ENCODE measurements at places on chromosomes 2 and 18.

GRCh38 chr2:88845772-88846661, 154.5 kb downstream of the RPIA start:
- DNase-seq: no peak

DNA sequence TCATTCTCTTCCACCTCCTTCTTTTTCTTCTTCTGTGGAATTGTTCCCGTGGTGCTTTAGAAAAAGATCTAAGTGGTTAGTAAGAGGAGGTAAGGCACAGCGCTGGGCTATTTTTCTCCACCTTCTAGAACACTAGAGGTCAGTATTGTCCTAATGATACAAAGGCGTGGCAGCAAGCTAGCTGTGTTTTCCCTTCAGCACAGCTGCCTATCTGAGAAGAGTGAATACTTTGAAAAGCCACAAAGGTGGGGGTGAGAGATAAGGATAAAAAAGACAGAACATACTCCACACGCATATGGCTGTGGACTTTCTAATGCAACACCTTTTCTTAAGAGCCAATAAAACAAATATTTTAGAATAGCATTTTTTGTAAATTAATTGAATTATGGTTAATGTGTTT, 2.1 kb downstream of the CNTNAP5 start:
- no peak for DNase-seq

- no peak for DNase-seq
These were observed 1540.8 kb upstream of the PIK3C3 start for GRCh38 chr18:40414155-40414754.

DNA sequence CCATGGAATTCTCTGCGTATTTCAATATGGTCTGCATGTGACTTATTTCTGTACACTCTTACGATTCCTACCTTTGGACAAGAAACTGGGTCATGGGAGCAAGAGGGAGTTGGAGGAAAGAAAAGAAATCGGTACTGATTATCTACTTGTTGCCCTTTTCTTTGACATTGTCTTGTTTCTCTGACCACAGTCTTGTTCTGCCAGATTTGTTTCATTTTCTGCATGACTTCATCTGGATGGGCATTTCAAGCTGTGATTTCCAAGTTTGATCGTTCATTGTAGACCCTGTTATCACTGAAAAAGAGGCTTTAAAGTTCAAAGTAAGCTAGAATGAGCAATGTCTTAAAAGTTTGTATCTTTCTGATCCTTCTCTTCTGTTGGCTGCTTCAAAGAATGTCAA, 2186.3 kb upstream of the CELF4 start:
- no peak for DNase-seq

DNA sequence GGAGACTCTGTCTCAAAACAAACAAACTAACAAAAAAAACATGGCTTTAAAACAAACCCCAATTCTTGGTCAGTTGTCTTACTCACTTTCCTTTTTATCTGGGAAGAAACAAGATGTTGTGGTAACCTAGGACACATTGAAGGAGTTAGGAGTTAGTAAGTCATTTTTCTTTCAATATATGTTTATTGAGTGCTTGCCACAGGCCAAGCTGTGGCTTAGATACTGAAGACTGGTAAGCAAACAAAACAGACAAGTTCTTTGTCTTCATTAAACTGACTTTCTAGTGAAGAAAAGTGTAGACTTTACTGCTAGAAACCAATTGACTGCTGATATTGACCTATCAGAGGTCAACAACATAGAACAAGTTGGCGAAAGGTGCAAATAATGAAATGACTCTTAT, 1228.3 kb upstream of the FAM98A start:
- no peak for DNase-seq

- DNase-seq: no peak
These were observed 83.4 kb downstream of the RAPH1 start for GRCh38 chr2:203451689-203452088.

GRCh38 chr18:60372596-60372995, at the start of gene MC4R:
TSS of gene MC4R (minus strand) at chr18:60372775. CDS start at chr18:60372349, 426 bp downstream.
- DNase-seq: no peak

DNA sequence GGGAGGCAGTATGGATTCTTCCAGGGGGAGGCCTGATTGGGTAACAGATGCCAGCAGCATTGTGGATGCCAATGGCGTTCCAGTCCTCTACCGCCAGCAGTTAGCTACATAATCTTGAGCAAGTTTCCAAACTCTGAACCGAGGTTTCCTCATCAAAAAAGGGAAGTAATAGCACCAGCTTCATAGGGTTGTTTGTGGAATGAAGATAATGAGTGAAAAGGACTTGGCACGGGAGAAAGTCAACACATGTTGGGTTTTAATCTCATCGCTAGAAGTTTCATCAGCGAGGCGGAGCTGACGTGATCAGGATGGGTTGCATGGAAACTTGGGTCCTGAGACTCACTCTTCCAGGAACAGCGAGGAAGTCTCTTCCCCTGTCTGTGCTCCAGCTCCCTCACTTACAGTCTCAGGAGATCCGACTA, 266.7 kb downstream of the SH3BP4 start:
- no peak for DNase-seq

DNA sequence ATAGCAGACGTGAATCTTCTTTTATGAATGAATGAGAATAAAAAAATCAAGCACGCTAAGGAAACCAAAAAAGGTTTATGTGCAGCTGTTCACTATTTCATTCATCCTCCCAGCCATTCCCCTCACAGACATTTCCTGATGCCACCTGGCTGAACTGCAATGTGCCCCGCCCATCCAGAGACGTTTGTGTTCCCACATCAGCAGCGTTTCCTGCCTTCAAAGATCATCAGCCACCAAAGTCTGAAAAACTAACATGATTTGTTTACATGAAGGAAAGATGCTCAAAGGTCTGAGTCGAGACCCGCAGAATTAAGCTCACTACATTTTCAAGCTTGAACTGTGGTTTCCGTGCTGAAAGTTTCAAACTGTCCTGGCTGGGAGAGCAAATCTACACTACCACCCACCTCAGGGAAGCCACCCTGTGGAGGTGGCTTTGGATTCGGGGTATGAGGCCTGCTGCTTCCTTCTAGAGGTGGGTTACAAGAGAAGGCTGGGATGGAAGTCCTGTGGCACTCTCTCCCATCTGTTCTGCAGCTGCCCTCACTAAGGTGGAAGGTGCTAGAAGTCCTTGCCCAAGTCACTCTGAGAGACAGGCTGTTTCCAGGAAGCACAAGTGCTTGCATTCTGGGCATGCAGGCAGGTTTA, 201.3 kb upstream of the OSR1 start:
- DNase-seq: no peak

GRCh38 chr2:37670378-37671008, 949 bp downstream of the CDC42EP3 start:
- no peak for DNase-seq

GRCh38 chr2:11364565-11364887, 20.1 kb upstream of the ROCK2 start:
- DNase-seq: no peak

- no peak for DNase-seq
These were observed 118.9 kb downstream of the LPIN1 start for GRCh38 chr2:11865378-11865777.

- DNase-seq: no peak
These were observed 40.3 kb downstream of the SOWAHC start for GRCh38 chr2:109654326-109655050.

DNA sequence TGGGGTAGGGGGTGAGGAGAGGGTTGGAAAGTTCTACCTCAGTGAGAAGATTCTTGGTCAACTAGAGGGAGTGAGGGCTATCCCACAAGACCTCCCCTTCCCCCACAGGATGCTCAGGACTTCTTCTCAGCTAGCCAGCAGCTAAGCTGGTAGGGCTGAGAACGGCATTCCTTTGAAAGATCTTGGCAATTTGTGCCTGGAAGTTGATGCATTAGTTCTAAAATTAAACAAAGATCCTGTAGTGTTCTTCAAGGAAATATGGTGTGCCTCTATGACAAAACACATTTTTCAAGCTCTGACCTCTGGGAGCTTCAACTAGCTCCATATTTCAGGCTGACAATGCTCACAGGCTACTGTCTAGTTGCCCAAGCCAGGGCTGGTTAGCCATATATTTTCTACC, 2.3 kb downstream of the LYPD1 start:
- DNase-seq: no peak

DNA sequence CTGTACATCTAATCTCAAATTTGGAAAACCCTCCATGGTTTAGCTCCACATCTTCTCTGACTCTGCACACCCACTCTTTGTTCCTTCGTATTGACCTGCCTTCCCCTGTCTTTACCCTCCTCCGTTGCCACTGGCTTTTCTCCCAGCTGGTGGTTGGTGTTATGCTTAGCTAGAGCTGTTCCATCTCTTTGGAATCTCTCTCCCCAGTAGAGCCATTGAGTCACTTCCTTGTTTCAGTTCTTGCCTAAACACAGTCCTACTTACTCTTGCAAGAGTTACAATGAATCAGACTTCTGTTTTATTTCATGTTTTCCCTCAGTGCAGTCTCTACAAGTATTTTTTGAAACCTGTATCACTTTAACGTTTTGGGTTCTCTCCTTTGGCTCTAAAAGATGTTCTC, 263.9 kb downstream of the LTBP1 start:
- no peak for DNase-seq

DNA sequence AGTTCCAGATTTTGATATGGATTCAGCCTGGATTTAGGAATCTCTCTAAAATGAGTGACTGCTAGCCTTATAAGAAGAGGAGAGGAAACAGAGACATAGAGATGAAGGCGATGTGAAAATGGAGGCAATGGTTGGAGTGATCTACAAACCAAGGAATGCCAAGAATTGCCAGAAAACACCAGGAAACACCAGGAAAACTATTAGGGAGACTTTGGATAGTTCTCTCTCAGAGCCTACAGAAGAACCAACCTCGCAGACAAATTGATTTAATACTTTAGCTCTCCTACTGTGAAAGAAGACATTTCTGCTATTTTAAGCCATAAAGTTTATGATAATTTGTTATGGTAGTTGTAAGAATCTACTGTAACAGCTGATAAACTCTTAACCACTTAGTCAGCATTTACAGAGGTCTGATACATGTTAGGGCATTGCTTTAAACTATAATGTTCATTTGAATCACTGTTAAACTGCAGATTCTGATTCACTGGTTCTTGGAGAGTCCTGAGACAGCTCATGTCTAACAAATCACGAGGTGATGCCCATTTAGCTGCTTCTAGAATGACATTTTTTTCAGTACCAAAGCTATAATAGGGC, 1702.6 kb upstream of the LRRTM1 start:
- DNase-seq: no peak

DNA sequence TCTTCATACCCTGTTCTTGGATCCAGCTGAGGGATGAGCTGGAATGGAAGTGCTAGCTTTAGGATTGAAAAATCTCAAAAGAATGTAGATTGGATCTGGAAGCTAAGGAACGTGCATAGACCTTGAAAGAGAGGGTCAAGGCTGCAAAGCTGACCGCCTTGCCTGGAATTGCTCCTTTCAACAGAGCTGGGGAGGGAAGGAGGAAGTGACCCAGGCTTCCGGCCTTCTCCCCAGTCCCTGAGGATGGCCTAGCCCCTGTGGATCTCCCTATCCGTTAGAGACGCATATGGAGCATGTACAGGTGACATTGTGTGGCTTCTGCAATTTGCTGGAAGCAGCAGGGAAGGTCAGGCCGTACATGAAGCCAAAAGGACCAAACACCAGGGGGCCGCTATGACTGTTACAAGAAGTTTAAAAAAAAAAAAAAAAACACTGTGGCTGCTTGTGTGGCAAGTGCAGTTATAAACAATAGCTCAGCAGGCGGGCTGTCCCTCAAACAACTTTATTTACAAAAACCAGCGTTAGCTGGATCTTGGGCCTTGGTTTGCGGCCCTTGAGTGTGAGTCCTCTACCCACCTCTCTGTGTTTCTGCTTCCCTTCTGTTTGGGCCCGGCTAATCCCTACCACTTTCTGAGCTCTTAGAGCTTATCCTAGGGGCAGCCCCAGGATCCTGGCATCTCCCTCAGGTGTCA, 227.6 kb downstream of the SEPTIN10 start:
- no peak for DNase-seq

- no peak for DNase-seq
These were observed 6.2 kb downstream of the PRKD3 start for GRCh38 chr2:37318401-37318800.

DNA sequence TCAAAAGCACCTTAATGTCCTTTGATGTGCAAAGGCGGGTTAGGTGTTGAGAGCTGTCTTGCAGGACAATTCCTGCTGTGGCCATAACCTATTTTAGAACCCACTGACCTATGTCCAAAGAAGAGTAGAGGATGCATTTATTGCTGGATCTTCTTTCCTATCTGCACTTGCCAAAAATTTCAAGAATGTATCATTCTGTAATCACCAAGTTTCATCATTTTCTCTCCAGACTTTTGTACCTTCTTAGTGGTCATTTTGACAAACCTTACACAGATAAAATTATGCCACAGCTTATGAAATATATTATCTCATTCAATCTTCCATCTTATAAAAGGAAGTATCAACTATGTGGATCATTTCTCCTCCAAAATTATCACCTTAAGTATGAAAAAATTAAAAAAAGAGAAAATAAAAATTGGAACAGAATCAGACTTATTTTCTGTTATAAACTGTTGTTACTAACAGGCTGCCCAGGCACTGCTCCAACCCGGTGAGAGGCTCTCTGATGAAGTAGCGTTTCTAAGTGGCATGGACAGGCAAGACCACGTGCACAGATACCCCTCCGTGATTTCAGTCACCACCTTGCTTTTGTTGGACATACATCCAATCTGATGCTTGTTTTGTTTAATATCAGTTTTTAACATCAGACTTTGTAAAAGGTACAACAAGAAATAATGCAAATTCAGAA, 559.9 kb upstream of the ID2 start:
- no peak for DNase-seq

DNA sequence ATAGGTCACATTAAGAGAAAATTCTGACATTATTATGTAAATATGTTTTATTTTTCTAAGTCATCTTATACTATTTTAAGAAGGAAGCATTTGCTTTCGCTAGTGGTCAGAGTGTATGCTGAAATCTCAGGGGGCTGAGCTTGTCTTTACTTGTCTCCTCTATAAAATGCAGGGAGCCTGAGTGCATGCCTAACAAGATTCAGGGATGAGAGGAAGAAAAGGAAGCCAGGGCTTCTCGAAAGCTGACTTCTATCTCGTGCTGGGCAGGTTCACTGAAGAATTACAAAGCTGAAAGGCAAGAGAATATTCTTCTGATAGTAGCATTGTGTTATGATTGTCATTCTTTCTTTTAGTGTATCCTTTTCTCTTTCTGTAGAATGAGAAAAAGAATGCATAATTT, 467.4 kb downstream of the SOX11 start:
- DNase-seq: no peak

- DNase-seq: no peak
These were observed 16.9 kb downstream of the LGALSL start for GRCh38 chr2:64470766-64471295.

DNA sequence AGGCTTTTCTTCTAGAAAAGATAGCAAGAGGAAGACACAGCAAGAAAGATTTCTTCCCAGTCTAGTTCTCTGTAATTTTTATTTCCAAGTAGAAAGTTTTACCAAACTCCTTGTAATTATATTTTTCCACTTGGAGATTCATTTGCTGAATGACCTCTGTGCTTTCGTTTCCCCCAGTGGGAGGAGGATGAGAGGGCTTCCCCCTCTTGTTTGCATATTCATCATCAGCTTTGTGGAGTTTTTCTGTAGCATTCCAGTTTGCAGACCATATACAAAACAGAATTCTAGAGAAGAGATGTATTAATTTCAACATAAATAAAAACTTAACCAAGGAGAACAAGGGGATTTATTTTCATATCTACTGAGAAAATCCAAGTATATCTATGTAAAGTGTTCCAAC, 51.3 kb downstream of the RMDN2 start:
- no peak for DNase-seq

Measured in activated naive CD4-positive, alpha-beta T cell (primary cell).